Tibial artery (tissue), 4 donors: ENCODE measurements at places on chromosomes 7 and 10.

GRCh38 chr10:17219024-17219423 is 9.0 kb upstream of the VIM start:
- no peak for DNase-seq

GRCh38 chr10:61223576-61223975 is 229.6 kb downstream of the TMEM26 start:
- no peak for DNase-seq

DNA sequence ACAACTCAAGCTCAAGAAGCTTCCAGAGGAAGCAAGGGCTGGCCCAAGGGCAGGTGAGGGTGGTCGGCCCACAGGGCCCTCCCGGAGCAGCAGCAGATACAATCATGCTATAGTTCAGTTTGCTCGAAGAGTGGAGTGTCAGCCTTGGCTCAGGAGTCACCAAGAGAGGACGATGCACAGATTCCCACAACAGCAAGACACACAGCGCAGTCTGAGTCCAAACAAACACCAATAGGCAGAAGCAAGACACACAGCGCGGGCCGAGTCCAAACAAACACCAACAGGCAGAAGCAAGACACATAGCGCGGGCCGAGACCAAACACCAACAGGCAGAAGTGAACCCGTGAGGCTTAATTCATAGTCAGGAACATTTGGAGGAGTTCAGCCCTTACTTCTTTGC is 138.4 kb downstream of the PTPRN2 start:
- peak; percentile 23 for DNase-seq

DNA sequence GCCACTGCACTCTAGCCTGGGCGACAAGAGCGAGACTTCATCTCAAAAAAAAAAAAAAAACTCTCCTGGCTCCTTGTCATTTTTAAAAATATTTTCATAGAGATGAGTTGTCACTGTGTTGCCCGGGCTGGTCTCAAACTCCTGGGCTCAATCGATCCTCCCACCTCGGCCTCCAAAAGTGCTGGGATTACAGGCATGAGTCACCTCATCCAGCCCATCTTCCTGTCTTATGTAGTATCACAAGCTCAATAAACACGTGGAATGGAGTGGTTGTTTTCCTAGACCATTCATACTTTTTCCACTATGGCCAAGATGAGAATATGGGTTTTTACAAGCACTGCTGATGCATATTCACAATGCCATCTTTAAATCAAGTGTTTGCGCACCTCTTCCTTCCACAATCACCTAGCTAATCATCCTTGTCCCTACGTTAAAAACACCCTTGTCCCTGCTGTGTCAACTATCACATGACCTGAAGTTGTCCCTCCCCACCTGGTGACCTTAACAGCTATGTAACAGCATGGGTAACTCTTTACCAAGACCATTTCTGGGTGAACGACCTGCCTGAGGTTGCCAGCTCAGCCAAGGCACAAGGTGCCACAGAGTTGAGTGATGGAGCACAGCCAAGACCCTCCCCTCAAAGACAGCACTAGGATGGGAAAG is 21.3 kb downstream of the DLG5 start:
- DNase-seq = no peak

DNA sequence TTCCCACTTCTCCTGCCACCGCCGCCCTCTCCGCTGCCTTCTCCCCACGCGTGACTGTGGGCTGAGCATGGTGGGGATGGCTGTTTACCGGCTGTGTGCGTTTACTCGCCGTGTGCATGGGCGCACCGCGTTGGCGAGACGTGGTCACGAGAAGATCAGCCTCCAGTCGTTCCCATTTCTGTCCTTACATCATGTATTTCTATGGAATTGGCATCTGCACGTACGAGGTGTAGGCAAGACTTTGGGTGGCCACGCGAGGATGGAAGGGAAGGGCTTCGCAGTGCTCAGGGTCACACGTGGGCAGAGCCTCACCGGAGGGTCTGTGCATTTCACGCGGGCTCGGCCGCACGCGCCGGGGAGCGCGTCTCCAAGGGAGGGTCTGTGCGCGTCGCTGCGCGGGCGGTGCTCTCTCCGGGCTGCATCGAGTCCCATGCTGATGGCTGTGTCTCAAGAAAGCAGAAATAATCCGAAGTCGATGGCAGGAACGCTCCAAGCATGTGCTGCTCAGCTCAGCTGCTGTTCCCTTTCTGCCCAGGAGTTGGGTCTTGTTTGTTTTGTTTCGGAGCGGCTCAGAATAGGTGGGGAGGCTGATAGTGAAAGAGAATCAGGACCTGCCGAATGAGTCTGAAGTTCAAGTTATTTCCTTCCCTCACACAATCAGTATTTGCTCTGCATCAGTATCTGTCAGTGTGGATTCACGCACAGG is 973 bp downstream of the CAMK1D start:
- DNase-seq = peak; percentile 53
